ENCODE measurements at places on chromosomes 3 and 15.

GRCh38 chr3:99434190-99434589 is 204.2 kb upstream of the COL8A1 start:
- DNase-seq = no peak

DNA sequence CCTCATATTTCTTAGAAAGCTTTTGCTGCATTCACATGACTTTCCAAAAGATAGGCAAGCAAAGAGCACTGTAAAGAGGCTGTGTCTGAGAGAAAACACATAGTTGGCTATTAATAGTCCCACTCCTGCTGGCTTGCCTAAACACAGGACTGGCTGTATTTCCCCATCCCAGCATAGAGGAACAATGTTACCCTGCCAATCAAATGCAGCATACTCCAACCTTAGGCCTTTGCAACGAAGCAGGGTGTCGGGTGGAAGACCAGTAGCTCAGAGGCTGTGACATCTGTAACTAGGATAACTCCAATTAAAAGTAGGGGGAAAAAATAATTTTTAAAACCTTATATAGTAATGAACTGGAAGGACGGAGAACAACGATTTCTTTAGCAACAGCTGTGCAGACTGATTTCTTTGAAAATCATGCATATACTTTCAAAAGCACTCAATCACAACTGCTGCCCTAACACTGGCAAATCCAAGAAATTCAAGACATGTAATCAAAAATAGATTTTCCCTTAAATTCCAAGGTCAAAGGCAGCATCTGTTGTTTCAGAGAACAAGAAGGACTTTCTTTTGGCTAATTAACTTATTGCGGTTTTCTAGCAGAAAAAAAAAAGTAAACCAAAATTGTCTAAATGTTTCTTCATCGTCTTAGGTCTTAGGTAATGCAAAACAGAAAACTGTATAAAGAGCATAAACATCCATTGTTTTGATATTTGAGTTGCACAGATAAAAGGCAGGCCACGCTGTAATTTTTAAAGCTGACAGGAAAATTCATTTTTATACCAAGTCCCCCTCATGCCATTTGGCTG is 139.3 kb downstream of the TNIK start:
- peak; percentile 73 for DNase-seq

- no peak for DNase-seq
These were observed 44.6 kb upstream of the MME start for GRCh38 chr3:155035553-155035952.

DNA sequence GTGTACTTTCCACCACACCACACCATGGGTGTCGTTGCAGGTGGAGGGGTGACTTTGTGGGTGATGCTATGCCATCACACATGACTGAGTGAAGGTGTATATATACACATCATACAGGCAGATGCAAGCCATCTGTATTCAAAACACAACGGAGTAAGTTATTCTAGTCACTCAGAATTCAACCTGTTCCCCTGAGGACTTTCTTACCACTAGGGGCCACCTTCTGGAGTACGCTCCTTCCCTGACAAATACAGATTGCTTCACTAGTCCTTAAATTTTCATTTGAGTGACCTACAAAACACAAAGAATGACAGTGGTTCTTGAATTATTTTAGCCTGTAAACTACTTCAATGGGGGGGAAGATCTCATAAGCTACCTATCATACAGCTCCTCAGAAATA is 52.8 kb upstream of the NTRK3 start:
- no peak for DNase-seq

DNA sequence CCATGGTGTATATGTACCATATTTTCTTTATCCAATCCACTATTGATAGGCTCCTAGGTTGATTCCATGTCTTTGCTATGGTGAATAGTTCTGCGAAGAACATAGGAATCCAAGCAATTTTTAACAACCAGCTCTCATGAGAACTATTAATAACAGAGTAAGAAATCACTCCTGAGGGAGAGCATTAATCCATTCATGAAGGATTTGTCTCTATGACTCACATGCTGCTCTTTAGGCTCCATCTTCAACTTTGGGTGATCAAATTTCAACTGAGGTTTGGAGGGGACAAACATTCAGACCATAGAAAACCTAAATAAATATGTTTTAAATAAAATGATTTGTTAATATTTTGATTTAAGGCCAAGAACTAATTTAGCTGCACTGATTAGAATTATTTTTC is 147.4 kb downstream of the NSUN3 start:
- no peak for DNase-seq

DNA sequence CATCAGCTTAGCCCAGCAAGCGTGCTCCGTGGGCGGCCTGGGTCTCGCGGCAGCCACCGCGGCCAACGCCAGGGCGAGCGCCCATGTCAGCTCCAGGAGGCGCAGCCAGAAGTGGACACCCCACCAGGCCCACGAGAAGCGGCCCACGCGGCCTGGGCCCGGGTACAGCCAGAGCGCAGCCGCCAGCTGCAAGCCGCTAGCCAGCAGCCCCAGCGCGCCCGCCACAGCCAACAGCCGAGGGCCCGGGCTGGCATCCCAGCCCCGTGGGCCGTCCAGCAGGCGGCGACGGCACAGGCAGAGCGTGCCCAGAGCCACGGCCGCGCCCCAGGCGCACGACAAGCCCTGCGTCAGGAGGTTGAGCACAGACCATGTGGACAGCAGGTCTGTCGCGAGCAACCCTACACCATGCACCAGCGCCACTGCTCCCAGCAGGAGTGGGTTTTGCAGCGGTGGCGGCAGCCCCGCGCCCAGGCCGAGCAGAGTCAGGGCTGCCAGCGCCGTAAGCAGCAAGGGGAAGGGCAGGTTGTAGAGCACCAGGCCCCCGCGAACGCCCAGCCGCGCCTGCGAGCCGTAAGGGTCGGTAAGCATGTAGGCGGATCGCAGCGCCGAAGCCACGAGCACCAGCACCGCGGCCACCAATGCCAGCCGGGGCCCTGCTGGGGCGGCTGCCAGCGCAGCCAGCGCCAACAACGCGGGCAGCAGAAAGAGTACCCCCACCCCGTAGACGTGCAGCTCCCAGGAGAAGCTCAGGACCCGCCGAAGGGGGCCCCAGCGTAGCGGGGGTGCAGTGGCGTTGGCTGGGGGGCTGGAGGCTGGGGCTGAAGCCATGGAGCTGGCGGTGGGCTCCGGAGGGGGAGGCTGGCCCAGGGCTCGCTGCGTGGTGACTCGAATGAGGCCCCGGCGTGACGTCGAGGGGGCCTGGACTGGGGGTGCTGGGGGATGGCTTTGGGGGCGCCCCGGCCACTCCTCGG is 4.9 kb downstream of the PRRT3 start:
- peak; percentile 74 for DNase-seq

GRCh38 chr3:37558580-37558979 is 303.1 kb upstream of the CTDSPL start:
- no peak for DNase-seq

- no peak for DNase-seq
These were observed 1302.0 kb upstream of the GBE1 start for GRCh38 chr3:83063446-83063845.

DNA sequence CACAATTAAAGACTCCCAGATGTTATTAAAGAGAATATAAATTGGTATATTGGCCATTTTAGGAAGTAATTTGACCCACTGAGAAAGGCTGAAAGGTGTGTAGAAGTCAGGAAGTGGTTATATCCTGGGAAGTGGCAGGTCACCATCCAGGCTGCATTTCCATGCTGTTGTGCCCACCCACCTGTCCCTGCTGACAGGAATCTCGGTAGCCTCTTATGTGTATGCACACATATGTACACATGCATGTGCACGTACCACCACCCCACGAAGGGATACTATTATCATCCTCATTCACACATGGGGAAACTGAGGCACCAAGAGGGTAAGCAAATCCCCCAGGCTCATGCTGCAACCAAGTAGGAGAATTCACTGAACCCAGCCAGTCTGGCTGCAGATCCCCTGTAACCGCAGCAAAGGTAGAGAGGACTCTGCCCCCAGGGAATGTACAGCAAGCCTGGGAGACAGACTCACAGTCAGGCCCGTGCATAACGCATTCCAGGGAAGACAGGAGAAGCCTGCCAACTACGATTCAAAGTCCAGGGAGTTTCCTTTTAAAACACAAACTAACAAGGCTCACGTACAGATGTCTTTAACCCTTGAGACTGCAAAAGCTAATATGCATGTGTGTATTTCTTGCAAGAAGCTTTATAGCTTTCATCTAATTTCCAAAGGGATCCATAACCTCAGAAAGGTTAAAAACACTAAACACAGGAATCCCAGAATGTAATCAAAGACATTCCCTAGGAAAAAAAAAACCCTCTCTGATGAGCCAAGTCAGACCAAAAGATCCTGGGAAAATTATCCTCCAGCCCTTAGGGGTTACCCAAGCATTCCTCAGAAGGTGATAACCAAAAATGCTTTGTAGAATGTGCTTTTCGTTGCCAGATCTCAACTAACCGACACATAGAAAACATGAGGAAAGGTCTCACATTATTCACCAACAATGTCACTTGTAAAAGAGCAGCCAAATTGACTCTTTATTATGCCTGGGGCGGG is 129.6 kb downstream of the ADAMTS17 start:
- peak; percentile 40 for DNase-seq

DNA sequence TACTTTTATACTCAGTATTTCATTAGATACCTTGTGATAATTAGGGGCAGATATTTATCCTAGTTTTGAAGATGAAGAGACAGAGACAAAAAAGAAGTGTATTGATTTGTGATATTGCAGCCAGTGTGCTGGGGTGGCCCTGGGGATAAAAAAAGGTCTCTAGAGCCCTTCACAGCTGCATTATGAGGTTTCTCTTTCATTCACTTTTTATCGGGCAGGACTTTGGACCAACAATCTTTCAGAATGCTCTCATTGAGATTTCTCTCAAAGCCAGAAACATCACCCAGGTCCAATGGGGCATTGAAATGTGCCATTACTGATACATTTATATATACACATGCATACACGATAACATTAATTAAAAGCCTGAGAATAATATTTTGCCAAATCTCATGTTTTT is 20.5 kb upstream of the SELENOT start:
- no peak for DNase-seq

DNA sequence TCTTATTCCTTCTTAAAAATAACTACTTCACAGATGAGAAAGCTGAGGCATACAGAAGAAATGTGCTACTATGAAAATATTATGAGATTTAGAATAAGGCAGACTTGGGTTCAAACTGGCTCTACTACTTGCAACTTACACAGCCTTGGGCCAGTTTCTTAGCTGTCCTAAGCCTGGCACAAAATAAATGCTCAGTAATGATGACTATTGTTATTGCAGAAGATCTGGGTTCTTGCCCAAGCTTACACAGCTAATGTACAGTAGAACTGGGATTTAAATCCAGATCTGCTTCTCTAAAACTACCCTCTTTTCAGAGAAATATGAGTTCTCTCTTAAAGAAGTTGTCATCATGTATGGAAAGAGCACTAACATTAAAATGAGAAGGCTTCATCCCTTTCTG is 228.2 kb upstream of the TPRG1 start:
- peak; percentile 52 for DNase-seq
